Stimulated activated CD4-positive, alpha-beta T cell treated with anti-CD3 and anti-CD28 coated beads, Interleukin-1b, Interleukin-23, amount 100 ng/mL, for 1 hour (primary cell): ENCODE measurements at places on chromosomes 13 and 19.

- no peak for DNase-seq
Observed at GRCh38 chr13:32857077-32857476, 159.1 kb upstream of the KL start.

DNA sequence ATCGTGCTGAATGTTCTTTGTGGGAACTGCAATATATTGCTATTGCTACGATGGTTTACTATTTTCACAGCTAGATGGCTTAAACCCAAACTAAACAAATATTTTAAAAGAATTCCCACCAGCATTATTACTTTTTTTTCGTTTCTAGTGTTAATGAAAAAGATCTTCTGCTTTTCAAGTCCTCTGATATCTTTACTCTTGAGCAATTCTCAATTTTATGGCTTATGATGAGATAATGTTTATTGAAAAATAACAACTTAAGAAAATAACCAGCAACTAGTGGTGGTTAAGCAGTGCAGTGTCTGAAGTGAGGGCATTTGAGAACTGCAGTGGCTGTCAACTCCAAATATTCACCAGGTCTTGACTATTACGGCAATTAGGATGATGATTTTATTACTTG lies 360.4 kb downstream of the ENOX1 start:
- no peak for DNase-seq

- DNase-seq, result no peak
Observed at GRCh38 chr13:28136916-28137315, 1.4 kb upstream of the PAN3 start.

DNA sequence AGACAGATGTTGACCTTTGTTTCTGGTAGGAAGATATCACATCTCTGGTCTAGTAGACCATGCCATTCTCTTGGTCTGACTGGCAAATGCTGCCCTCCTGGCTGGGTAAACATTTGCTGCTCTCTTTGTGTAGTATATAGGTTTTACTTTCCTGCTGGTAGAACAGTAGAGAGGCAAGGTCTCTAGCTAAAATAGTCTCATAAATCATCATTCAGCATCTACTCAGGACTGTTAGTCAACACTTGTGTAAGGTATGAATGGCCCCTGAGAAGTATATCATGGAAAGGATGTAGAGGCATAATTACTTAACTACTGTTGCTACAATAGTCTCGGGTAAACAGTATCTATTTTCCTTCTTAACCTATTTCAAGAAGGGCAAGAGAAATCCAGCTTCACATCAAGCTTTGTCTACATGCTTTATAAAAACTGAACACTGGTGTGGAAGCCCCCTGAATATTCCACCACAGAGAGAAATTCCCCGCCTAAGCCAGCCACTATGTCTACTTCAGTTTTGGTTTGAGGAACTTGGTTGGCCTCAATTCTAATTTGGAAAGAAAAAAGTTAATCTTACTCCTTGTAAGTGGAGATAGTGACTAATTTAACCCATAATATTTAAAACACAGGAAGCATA lies 18.4 kb upstream of the MYCBP2 start:
- DNase-seq, result no peak

GRCh38 chr13:30049692-30050091 lies 199.3 kb upstream of the UBL3 start:
- no peak for DNase-seq

DNA sequence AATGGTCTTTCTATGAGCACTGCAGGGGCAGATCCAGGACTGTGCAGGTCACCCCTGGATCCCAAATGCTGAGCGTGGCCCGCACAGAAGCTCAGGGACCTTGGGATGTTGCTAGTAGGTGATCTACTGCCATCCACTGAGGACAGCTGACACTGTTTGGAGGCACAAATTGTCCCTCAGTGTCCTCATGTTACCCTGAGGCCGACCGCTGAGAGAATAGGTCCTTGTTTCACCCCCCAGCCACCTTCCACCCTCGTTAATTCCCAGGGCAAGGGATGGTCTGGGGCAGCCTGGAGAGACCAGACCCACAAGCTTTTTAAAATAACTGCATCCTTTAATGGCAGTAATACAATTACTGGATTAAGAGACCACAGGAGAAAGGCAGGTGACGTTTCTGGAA lies 15.4 kb upstream of the TMEM160 start:
- DNase-seq, result no peak
